Cardiac muscle cell (in vitro differentiated cells and primary cell): ENCODE measurements at places on chromosomes 5 and 9. TPM values are rescaled to one million over a fixed set of nuclear protein-coding genes. Genes with fewer than 3 reads are reported as not detected.

- DNase-seq, result no peak
- peaks cover 54% of the 10 kb centered on the region for H3K4me1 ChIP-seq
- H3K27me3 ChIP-seq, result no peaks in the 10 kb centered on the region
- no peak overlapping the region for H3K4me3 ChIP-seq
Observed at GRCh38 chr5:139692679-139693308, 44.6 kb downstream of the CXXC5 start.

- H3K4me1 ChIP-seq, result peaks cover 19% of the 10 kb centered on the region
- no peak for DNase-seq
- peak overlapping the region; percentile 19 for H3K27ac ChIP-seq
- H3K4me3 ChIP-seq, result no peak overlapping the region
- H3K36me3 ChIP-seq, result no peaks in the 10 kb centered on the region
- H3K27me3 ChIP-seq, result no peaks in the 10 kb centered on the region
Observed at GRCh38 chr9:125632321-125633115, 74.5 kb downstream of the MAPKAP1 start.

The PRDM9 gene
- total RNA-seq, result not detected in 2 replicates

DNA sequence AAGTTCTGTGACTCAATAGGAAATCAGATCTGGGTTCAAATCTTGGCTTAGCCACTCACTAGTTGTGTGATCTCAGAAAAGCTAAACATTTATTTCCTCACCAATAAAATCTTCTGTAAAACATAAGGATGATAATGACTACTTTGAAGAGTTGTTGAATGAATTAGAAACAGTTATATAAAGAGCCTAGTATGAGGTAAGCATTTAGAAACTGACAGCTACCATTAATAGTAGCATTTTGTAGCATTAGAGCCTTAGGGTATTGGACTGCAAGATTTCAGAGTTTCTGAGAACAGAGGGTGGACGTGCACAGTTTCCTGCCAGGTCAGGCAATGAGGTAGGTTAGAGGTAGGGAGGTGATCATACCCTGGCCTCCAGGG is 293.2 kb downstream of the CWC27 start:
- no peaks in the 10 kb centered on the region for H3K36me3 ChIP-seq
- no peak for DNase-seq
- H3K4me3 ChIP-seq, result no peak overlapping the region
- no peak overlapping the region for H3K27ac ChIP-seq
- no peaks in the 10 kb centered on the region for H3K4me1 ChIP-seq

The OTULINL gene
- total RNA-seq, result 0.27 and 0.42 TPM in 2 replicates

The LHX3 gene
- not detected in 2 replicates for total RNA-seq

The PCDHGC5 gene
- total RNA-seq, result 0.74 and 2.2 TPM in 2 replicates

GRCh38 chr9:128249908-128250838 is 25.6 kb downstream of the GOLGA2 start:
- no peaks in the 10 kb centered on the region for H3K4me1 ChIP-seq
- DNase-seq, result peak; percentile 89
- no peaks in the 10 kb centered on the region for H3K36me3 ChIP-seq

The CER1 gene
- total RNA-seq, result 1.3 and 1.8 TPM in 2 replicates

The ABLIM3 gene
- total RNA-seq, result 1.9 and 2.1 TPM in 2 replicates

The PMPCA gene
- 73.5 and 74.5 TPM in 2 replicates for total RNA-seq
